ENCODE measurements at places on chromosomes 7 and 10. TPM values are rescaled to one million over a fixed set of nuclear protein-coding genes. Genes with fewer than 3 reads are reported as not detected.

Gene PFKP
- 90.8 TPM for polyA plus RNA-seq

Gene FKBP9
- polyA plus RNA-seq: 32.9 TPM

Gene FRAT2
- 23.2 TPM for polyA plus RNA-seq

Gene RBP3
- 0.01 TPM for polyA plus RNA-seq

DNA sequence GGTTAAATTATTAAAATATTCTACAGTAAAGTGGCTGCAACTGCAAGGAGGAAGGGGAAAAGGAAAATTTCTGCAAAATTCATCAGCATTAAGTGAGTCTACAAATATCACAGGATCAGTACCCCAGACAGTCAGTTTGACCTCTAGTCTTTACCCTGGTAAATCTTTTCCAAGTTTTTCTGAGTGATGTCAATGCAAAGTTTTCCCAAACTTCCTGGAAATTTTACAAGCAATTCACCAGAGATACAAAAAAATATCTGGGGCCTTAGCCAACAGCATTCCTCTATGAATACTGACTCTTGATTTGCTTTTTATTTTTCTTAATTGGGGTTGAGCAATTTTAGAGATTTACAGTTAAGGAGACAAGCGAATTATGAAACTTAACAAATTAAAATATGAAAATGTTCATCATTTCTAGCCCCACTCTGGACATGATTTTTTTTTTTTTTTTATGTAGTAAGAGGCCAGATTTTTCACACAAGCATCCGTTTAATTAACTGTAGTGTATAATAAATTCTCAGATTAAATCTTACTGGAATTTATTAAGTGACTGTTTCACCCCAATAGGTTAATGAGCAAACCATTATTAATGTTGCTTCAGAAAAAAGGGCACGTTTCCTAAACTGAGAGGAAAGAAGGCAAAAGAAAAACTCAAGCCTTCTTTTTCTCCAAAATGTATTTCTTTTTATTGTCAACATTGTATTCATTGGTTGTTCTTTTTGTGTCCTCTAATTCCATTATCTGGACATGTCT is 539.5 kb upstream of the FZD8 start:
- no peak for DNase-seq

GRCh38 chr7:112160130-112160770 is 45.9 kb downstream of the DOCK4 start:
- DNase-seq: no peak

DNA sequence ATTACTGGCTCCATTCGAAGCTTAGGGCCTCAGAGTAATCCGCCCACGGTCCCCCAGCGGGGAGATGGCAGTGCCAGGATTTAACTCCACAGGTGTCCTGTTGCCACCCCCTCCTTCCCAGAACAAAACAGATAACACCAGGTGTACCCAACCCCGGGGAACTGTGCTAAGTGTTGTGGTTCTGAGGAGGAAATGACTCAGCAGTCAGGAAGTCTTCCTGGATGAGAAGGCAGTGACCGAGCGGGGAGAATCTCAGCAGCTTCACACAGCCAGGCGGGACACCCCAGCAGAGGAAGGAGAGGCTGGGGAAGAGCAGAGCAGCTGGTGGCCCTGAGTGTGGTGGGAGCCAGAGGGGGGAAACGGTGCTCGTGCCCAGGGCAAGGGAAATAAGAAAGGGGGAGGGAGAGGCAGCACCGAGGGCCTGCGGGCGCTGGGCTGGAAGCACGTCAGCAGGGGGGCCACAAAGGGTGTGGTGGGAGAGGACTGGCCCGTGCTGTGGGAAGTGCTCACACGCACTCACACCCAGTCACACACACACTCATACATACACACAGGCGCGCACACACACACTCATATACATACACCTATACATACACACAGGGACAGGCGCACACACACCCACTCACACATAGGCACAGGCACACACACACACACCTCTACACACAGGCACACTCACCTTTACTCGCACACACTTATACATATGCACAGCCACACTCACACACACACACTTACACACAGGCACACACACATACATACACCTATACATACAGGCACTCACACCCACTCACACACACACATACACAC is 59.8 kb upstream of the CHST15 start:
- DNase-seq: peak; percentile 63

- no peak for DNase-seq
Observed at GRCh38 chr7:130689683-130690082, 3.3 kb upstream of the TSGA13 start.

DNA sequence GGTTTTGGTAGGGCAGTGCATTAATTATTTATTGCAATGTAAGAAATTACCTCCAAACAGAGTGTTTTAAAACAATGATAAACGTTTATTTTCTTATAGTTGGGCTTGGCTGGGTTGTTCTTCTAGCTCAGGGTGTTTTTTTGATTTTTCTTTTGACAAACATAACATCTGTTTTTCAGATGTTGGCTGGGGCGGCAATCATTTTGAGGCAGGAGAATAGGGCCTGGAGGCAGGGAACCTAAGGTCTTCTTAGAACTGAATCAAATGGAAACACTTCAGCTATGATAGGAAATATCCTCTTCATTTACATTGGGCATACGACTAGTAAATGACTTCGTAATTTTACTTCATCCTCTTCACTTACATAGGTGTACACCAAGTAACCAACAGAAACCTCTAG is 47.4 kb upstream of the NAMPT start:
- DNase-seq: no peak

DNA sequence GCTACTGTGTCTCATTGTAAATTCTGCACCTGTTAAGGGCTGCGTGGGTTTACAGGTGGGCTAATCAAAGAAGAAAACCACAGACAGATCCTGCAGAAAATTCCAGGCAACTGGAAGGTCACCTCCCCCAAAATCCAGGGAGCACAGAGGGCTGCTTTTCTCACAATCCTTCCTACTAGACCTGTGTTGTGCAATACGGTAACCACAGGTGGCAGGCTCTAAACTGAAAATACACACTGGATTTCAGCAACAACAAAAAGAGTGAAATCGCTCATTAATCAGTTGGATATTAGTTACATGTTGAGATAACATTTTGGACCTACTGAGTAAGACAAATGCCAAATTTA is 83.2 kb downstream of the SLC16A9 start:
- DNase-seq: no peak
